ENCODE measurements at places on chromosomes 12 and 14.

DNA sequence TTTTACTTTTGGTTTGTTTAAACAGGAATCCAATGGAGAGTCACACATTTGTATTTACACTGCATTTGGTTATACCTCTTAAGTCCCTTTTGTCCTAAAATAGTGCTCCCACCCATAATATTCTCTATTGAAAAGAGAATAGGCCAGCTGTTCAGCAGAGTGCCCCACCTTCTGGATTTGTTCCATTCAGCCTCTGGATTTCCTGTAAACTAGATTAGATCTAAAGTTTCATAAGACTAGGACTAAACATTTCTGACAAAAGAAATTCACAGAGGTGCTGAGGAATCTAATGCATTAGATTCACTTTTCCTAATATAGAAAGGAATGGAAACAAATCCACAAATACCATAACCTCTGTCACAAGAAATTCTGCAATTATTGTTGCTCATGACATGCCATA, 38.1 kb downstream of the GCH1 start:
- DNase-seq: no peak

GRCh38 chr12:19819231-19819630, 379.9 kb downstream of the AEBP2 start:
- no peak for DNase-seq

- DNase-seq: no peak
Measured at GRCh38 chr12:11805680-11806079, 156.2 kb downstream of the ETV6 start.

DNA sequence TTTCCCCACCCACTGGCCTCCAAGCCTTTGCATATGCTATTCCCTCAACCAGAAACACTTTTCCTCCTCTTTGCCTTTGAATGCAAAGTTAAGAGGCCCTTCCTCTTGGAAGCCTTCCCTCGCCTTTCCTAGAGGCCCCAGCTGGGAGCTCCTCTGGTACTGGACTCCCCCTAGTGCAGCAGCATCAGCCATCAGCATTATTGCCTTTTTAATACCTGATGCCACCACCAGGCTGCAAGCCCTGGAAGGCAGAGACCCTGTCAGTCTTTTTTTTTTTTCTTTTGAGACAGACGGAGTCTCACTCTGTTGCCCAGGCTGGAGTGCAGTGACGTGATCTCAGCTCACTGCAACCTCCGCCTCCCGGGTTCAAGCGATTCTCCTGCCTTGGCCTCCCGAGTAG, 19.1 kb upstream of the PLA2G1B start:
- DNase-seq: no peak

DNA sequence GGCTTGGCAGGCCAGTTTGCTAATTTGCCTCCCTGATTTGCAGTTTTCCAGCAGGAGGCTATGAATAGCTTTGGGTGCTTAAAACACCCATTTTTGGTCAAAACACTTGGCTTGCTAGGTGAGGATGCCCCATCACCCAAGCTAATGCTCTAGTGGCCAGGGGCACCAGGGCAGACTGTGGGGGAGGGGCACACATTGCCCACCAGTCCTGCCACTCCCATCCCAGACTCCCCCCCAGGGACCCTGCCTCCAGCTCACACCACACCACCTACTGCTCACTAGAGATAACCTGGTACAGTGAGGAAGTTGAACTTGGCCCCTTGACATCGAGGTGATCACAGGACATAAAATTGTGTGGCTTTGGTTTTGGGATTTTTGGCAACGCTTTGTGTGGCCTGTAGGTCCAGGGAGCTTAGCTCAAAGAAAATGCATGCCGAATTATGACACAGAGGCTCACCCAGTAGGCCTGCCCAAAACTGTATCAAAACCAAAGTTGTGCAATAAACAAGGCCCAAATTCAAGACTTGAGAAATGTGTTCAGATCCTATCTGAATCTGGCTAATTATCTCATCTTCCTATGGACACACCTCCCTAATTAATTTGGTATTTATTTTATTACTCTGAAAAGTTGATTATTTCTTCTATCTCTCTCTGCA, 4.3 kb downstream of the NUAK1 start:
- DNase-seq: no peak

DNA sequence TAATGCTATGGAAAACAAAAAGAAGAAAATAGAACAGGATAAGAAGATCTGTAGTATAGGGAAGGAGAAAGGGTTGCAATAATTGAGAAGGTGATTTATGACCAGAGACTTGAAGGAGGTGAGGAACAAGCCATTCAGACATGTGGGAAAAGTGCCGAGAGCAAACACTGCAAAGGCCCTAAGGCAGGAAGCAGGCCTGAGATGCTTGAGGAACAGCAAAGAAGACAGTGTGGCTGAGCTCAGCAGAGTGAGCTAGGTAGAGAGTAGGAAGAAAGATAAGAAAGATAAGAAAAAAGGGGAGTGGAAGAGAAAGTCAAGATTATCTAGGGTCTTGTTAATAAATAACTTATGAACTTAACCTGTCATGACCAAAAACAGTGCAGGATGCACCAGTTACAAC, 671.8 kb downstream of the RPS29 start:
- DNase-seq: no peak

GRCh38 chr12:124218243-124218560, 76.7 kb upstream of the RFLNA start:
- no peak for DNase-seq

GRCh38 chr12:122486805-122487426, 13.8 kb downstream of the ZCCHC8 start:
- no peak for DNase-seq
